Globus pallidus (tissue), 1 donor: ENCODE measurements at places on chromosomes 2 and 18.

- no peak for DNase-seq
These were observed 76.2 kb downstream of the STK39 start for GRCh38 chr2:168171059-168171762.

DNA sequence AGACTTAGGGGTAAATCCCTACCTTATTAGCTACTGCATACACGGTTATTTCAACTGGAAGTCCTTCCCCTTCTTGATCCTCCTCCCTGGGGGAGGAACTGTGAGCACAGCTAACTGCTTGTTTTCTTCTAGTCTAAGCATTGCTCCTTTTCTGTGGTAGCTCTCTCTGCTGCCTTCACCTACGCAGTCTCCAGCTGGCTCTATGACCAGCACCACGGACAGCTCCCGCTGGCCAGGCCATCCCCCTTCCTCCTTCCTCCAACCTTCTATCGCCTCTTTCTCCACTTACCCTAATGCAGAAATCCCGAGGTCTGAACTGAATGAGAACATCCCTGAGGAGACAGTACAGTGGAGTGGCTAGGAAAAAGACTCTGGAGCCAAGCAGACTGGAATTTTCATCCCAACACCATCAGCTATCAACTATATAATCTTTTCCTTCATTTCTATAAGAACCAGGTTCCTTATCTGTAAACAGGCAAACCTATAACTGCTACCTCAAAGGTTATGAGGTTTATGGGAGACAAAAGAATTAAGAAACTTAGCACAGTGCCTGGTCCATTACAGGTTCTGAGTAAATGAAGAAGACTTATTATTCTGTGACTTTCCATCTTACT lies 4.7 kb upstream of the CFAP65 start:
- DNase-seq, result no peak

GRCh38 chr2:171985076-171985475 lies 14.7 kb upstream of the METAP1D start:
- DNase-seq, result no peak

GRCh38 chr2:222609381-222609780 lies 46.5 kb downstream of the FARSB start:
- DNase-seq, result no peak

DNA sequence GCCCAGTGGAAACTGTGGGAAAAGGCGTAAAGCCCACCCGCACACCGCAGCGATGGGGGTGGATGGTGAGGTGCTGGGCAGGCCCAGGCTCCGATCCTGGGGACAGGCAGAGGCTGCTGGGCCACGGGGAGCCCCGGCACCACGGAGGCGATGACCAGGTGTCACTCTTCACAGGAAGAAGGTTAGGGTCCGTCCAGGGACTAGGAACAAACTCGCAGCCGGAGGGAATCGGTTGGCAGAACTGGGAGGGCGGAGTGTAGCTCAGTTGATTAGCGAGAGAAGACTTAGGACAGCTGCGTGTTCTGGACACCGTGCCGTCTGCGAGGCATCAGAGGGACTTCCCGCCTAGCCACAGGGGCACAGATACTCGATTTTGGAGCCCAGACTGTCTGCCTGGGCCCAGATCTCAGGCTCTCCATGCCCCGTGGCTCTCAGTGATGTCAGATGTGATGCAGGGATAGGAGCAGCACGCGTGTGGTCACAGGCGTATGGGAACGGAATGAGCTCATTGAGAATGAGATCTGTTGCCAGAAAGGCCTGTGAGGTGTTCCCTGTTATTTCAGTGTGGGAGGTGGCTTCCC lies 16.1 kb upstream of the ALLC start:
- no peak for DNase-seq

GRCh38 chr2:230007931-230008707 lies 60.6 kb downstream of the SLC16A14 start:
- DNase-seq, result peak; percentile 58

GRCh38 chr18:55821219-55821618 lies 233.2 kb upstream of the TCF4 start:
- DNase-seq, result no peak

DNA sequence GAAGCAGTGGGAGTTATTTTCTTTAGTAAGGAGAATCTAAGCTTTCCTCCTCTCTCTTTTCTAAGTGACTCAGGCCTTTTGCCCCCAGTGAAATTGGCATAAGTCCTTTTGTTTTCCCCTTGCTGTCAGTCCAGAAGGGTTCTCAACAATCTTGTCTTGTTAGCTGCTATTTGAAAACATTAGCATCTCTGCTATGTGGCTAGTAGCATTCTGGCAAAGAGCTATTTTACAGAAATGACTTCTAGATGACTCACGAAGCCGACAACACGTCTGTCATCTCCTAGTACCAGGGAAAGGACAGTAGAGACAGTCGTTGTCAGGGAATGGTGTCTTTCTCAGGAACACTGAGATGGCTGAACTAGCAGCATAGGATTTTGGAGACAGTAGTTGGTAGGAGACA lies 14.7 kb downstream of the SMARCAL1 start:
- no peak for DNase-seq
